ENCODE measurements at places on chromosomes 6 and 20. TPM values are rescaled to one million over a fixed set of nuclear protein-coding genes. Genes with fewer than 3 reads are reported as not detected.

Gene CCN6
- total RNA-seq: not detected

Gene KHDC1
- total RNA-seq: 8.1 TPM

Gene BPIFB1
- total RNA-seq: not detected

Gene POPDC3
- total RNA-seq: 22.5 TPM

Gene BNIP5
- total RNA-seq: not detected
